ENCODE measurements at places on chromosomes 16 and 17.
A peak's percentile ranks its signal among the peaks of the same experiment; 100 is the strongest.

DNA sequence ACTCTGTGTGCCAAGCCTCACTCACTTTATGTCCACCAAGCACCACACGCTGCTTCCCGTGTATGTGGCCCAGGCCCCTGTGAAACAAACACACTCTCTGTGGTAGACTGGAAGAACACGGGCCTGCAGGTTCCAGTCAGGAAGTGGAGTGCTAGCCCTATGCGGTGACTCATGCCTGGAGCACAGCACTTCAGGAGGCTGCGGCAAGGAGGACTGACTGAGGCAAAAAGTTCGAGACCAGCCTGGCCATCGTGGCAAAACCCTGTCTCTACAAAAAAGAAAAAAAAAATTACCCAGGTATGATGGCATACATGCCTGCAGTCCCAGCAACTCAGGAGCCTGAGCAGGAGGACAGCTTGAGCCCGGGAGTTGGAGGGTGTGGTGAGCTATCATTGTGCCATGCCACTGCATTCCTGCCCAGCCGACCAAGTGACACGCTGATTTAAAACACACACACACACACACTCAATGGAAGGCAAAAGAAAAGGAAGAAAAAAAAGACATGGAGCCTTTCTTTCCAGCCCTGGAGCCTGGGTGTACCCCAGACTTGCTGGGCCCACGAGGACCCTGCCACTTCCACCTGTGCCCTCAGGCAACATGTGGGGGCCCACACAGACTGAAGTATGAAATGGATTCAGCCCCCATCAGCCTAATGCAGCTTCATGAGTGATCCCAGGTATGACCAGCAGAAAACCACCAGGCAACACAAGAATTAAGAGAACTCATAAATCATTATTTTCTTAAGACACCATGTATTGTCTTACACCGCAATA, 126.6 kb downstream of the ANKRD11 start:
- peak; percentile 82 for DNase-seq

DNA sequence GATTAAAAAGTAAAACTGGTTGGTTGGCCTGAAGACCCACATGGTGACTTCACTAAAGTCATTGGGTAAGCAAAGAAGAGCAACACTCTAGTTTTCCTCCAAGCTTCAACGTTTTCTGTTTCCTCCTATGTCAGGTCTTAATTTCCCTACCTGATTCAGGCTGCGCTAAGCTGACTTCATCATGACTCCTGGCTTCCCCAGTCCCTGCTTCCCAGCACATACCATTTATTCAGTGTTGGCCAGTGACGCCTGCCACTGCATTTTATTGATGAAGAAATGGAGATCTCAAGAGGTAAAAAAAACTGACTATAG, 645.3 kb downstream of the WWOX start:
- no peak for DNase-seq

DNA sequence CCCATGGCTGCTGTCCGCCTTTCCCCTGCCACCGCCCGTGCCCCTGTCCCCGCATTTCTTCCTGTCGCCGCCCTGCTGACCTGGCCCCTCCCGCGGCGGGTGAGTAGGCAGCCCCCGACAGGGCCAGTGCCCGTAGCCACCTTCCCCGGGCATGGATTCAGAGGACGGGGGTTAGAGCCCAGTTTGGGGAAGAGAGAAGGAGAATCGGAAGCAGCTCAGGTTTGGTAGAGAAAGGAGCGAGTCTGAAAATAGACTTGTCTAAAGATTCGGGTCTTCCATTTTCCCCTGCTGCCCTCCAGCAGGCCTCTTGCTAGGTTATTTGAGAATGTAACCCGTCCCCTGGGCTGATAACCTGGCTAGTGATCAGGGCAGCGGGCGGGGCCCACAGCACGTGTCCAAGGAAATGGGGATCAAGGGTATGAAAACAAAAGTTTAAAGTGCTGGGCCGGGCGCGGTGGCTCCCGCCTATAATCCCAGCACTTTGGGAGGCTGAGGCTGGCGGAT, 7.9 kb upstream of the CLDN9 start:
- no peak for DNase-seq

- no peak for DNase-seq
Measured at GRCh38 chr16:87390641-87391323, 1.4 kb upstream of the MAP1LC3B start.

Data from brain microvascular endothelial cell (primary cell).